Activated CD8-positive, alpha-beta memory T cell treated with anti-CD3 and anti-CD28 coated beads for 1 hour (primary cell): ENCODE measurements at places on chromosomes 5 and 9.

DNA sequence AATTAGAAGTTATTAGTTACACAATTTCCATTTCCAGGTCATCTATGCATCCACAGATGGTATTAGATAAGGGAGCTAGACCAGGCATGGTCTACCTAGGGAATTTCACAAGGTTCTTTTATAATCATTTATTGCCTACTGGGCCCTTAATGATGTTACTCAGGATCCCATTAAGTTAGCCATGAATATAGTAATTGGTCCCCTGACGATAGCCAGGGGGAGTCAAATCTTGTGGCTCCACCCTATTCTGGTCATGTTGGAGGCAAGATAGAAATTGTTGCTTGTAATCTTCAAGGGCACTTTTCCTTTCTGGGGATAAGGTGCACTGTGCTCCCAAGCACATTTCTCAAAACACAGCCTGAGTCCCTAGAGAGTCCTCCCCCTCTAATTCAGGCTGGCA lies 14.1 kb upstream of the ELL2 start:
- DNase-seq: no peak

GRCh38 chr5:166505067-166505466 lies 1786.4 kb upstream of the WWC1 start:
- DNase-seq: no peak

DNA sequence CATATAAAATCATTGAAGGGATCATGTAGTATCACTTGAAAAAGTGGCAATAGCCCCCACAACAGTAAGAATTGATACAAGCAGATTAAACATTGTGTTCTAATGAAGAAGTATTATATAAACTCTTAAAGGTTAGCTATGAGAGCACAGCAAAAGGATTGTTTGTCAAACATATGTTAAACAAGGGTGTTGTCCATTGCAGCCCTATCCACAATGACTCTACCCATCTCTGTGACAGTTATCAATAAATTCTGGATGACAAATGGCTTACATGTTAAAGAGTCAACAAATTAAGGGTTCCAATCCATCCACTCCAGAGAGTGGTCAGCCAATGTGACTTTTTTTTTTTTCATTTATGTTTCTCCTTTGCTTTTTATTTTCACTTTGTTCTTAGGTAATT lies 238.7 kb downstream of the SEMA5A start:
- no peak for DNase-seq

DNA sequence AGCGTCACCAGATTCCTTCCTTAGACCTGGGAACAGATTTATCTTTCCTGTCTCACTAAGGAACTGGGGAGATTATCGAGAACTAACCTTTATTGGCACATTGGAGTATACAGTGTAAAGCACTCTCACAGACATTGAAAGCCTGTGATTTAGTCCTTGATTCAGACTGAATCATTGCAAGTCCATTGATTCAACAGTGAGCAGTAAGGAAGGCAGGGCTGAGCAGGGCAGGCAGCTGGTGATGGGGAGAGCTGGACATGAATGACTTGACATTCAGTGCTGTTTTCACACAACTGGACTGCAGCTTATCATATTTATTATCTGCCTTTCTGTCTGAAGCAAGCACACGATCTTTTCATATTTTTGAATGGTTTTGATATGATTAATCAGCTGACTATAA lies 16.2 kb downstream of the ISOC1 start:
- no peak for DNase-seq

- no peak for DNase-seq
Observed at GRCh38 chr9:11546231-11546630, 933.4 kb upstream of the PTPRD start.

DNA sequence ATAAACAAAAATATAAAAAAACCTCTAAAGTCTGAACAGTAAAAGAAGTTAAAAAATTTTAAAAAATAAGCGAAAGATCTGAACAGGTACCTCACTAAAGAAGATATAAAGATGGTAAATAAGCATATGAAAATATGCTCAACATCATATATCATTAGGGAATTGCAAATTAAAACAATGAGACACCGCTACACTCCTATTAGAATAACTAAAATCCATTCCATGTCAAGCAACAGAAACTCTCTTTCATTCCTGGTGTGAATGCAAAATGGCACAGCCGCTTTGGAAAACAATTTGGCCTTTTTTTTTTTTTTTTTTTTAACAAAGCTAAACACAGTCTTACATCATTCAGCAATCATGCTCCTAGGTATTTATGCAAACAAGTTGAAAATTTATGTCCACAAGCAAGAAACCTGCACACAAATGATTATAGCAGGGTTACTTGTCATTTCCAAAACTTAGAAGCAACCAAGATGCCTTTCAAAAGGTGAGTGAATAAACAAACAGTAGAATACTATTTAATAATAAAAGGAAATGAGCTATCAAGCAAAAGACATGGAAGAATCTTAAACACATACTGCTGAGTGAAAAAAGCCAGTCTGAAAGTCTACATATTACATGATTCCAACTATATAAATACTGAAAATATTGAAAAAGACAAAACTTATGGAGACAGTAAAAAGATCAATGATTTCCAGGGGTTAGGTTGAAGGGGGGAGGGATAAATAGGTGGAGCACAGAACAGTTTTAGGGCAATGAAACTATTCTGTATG lies 22.1 kb downstream of the ANXA1 start:
- DNase-seq: no peak

DNA sequence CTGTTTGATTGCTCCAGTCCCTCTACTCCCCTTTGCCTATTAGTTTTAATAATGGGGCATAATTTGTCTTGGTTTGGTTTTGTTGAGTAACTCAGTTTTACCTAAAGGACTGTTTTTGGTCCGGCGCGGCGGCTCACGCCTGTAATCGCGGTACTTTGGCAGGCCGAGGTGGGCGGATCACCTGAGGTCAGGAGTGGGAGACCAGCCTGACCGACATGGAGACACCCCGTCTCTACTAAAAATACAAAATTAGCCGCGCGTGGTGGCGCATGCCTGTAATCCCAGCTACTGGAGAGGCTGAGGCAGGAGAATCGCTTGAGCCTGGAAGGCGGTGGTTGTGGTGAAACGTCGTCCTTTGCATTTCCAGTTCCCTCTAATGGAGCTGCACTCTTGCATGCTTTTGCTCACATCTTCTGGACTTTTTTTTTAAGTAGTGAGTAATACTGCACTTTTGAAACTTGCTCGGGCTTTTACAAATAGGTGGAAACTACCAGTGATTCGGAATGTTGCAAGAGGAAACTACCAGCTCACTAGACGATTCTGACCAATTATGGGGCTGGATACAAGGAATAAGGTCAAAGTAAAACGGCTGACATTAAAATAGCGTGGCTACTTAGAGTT lies 721 bp upstream of the MAML1 start:
- DNase-seq: no peak

- no peak for DNase-seq
Observed at GRCh38 chr9:36074870-36075532, 38.3 kb downstream of the RECK start.

DNA sequence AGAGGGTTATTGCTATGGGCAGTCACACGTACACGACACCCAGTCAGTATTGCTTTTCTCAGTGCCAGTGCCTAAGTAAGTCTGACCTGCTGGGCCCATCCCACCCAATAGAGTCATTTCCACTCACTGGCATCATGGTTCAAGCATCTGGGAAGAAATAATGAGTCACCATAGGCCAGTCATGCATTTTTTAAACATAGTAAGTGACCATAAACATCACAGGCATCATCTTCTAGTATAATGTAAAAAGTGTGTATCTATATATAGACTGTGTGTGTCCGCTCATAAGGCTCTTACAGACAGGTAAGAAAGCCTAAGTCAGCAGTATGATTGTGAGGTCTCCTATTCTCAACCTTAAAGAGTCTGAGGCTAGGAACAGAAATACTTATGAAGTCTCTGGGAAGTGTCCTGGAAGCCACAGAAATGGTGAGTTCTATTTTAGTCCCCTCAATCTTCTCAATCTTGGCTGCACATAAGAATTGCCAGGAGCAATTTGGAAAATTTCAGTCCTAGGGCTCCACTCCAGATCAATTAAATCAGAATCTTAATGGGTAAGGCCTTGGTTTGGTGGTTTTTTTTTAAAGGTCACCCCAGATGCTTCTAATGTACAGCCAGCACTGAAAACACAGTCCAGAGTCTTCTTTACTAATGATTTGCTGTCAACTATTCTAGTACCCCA lies 65.2 kb downstream of the ZNF366 start:
- no peak for DNase-seq

DNA sequence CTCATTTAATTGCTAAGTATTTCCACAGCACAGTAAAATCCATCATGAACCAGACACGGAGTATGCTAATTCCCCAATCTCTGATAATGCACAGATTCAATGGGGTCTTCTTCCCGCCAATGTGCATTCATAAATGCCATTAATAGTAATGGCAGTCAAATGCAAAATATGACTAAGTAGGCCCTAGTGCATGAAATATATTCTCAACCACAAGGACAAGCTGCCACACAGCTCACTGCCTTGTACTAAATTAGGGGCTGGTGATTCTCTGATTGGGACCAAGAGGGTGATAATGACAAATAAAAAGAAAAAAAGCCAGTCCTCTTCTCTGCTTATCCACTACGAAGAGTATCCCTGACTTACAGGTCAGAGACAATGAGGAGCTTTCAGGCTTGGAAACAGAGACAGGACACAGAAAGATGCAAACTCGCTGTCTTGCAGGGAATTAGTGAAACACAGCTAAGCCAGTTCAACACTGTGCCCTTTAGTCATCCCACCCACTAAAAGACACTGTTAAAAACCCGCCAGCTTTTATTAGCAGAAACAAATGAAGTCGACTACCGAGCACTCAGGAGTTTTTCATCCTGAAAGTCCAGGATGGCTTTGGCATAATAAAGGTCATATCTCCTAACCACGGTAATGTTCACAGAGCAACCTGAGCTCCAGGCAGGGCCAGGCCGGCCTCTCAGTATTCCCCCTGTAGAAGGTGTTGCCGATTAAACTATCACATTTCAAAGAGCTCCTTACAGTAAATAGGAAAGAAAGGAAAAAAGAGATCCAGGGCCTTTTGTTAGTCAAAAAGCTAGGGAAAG lies 148.1 kb downstream of the EBF1 start:
- no peak for DNase-seq

- no peak for DNase-seq
Observed at GRCh38 chr9:90774071-90774470, 27.5 kb upstream of the SYK start.

- no peak for DNase-seq
Observed at GRCh38 chr9:5392285-5392684, 45.4 kb downstream of the PLGRKT start.

DNA sequence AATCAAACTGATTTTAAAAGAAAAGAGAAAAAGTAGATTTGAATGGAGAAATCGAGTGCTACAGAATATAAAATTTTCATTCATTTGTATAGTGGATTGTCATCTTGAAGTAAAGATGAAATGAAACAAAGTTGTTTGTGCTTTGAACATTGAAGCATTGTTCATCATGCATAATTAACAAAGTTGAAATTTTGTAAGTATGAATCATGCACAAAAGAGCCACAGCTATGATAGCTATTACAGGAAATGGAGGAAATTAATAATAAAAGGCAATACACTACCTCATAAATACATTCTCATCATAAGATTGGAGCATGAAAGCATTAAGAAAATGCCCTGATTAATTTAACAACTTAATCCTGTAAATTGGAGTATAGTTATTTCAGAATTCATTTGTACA lies 153.4 kb upstream of the TLX3 start:
- DNase-seq: no peak

- DNase-seq: no peak
Observed at GRCh38 chr5:56705217-56705616, 110.1 kb upstream of the MAP3K1 start.

GRCh38 chr5:139708877-139709581 lies 60.9 kb downstream of the CXXC5 start:
- no peak for DNase-seq

DNA sequence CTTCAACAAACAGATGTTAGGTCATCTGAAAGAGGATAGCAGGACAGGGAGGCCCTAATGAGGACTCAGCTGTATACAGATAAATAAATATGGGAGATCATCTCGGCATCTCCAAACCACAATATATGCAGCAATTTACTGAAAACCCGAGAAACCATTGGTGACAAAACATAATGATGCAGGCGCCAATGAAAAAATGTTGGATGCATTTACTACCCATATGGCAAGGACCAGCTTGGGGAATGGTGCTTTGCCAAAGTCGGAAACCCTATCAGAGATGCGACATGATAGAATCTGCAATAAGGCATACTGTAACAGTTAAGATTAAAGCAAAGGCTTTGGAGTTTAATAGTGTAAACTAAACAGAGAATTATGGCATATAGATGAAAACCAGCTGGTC lies 92.0 kb downstream of the SNCAIP start:
- no peak for DNase-seq

DNA sequence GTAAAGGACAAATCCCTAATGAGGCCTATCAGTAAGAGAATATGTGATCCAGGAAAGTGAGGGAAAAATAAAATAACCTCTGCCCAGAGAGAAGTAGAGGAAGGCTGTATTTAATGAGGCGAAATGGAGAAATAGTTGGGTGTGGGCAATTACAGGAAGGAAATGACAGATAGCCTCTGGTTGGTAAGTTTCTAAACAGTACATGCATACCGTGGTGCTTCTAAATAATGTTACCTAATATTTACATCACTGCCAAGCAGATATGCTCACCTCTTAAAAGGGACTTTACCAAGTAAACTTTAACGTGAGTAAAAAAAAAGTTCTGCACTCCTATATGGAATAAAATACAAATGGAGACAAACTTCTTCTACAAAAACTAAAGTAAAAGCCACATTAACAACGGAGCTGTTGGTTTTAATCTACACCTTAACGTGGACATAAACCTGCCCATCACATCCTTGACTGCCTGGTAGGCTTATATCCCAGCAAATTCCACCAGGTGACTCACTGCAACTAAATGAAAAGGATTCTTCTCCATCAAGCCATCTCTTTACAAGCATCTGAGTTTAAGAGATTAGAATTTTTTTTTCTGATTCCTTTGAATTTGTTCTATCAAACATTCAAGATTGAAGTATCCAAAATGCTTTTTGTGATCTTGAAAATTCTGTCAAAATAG lies 12.4 kb downstream of the NFIL3 start:
- DNase-seq: no peak

DNA sequence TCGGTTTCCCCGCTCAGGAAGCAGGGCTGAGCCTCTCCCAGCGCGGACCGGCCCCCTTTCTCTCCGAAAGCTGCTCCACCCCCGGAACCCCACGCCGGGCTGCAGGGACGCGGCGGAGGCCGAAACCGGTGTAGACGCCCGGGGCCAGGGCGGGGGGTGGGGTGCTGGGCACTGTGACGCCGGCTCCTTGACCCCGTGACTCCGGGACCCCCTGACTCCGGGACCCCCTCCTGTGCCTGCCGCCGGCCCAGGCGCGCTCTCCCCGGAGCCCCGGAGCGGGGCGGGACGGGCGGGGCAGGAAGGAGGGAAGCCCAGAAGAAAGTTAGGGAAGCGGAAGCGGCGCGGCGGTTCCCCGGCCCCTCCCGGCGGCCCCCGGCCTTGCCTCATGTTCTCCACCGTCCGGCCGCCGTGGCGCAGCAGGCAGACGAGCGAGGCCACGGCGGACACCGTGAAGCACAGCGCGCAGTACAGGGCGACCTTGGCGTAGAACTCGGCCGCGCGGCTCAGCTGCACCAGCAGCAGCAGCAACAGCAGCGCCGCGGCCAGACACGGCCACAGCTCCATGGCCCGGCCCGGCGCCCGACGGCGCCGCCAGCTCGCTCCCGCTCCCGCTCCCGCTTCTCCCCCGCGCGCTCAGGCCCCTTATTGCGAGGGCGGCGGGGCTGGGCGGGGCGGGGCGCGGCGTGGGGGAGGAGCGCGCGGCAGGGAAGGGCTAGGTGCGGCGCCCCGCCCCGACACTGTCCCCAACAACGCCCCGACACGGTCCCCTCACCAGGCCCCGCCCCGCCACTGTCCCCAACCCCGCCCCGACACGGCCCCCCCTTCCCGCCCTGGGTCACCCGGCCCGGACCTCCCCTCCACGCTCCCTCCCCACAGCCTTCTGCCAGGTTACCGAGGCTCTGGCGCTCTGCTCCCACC lies at the start of gene AGPAT2:
Gene AGPAT2 (minus strand): TSS at position 664 of the 918 bp plus-strand sequence. CDS start 100 bp downstream, at position 564.
- DNase-seq: peak; percentile 26
